ENCODE measurements at places on chromosomes 2 and 18. TPM values are rescaled to one million over a fixed set of nuclear protein-coding genes. Genes with fewer than 3 reads are reported as not detected.

TGFA gene
- total RNA-seq, result 13.0 TPM

GKN2 gene
- 83.7 TPM for total RNA-seq

- peaks cover 25% of the 10 kb centered on the region for H3K4me1 ChIP-seq
- no peak overlapping the region for H3K4me3 ChIP-seq
- H3K36me3 ChIP-seq, result no peaks in the 10 kb centered on the region
- no peak overlapping the region for H3K27ac ChIP-seq
- DNase-seq, result no peak
Observed at GRCh38 chr2:42095923-42096408, 48.1 kb downstream of the PKDCC start.

- no peaks in the 10 kb centered on the region for H3K4me1 ChIP-seq
- no peaks in the 10 kb centered on the region for H3K36me3 ChIP-seq
- DNase-seq, result no peak
- H3K27me3 ChIP-seq, result no peaks in the 10 kb centered on the region
Observed at GRCh38 chr2:147829106-147829505, 15.7 kb upstream of the ACVR2A start.

GRCh38 chr18:70432804-70433400 is 144.1 kb downstream of the SOCS6 start:
- no peak overlapping the region for H3K4me3 ChIP-seq
- H3K27ac ChIP-seq, result no peak overlapping the region
- no peaks in the 10 kb centered on the region for H3K27me3 ChIP-seq
- no peaks in the 10 kb centered on the region for H3K36me3 ChIP-seq

DNA sequence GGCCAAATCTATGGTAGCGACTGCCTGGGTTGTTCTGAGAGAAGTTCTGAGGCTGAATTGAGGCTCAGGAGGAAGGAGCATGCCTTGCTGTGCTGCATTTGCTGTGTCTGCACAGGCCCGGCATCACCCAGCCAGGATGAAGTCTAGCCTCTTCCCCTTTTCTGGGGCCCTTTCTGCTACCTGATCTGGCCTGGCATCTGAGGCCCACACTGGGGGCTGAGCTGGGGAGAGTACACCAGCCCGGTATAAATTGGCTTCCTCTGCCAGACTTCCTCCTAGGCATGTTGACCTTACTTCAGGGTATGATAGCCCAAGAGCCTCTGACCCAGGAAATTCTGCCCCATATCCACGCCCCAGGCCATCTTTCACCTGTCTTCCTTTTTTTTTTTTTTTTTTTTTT is 30.0 kb downstream of the MRPL35 start:
- H3K27me3 ChIP-seq, result no peaks in the 10 kb centered on the region

CD8A gene
- 4.7 TPM for total RNA-seq

PLCD4 gene
- 0.40 TPM for total RNA-seq

DNA sequence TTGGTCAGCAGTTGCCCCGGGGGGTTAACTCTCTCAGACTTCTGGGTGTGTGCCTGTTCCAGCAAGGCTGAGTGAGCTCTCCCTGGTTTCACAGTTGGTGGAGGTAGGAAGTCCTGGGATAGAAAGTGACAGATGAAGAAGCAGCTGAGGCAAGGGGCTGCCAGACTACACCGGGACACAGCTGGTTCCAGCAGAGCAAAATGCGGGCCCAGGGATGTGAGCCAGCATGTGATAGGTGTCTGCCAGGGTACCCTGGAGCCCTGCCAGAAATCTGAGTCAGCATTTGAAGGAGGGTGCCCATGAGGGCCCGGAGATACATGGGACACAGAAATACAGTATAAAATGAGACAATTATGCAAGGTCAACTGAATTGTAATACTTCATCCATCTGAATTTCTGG is 79.3 kb upstream of the LGALSL start:
- no peaks in the 10 kb centered on the region for H3K27me3 ChIP-seq
- no peaks in the 10 kb centered on the region for H3K4me1 ChIP-seq
- no peak overlapping the region for H3K27ac ChIP-seq
- H3K36me3 ChIP-seq, result no peaks in the 10 kb centered on the region
- no peak for DNase-seq

DNER gene
- 0.89 TPM for total RNA-seq

- H3K4me1 ChIP-seq, result no peaks in the 10 kb centered on the region
- no peak overlapping the region for H3K4me3 ChIP-seq
- no peak overlapping the region for H3K27ac ChIP-seq
Observed at GRCh38 chr2:164651361-164651760, 30.1 kb upstream of the GRB14 start.

- no peaks in the 10 kb centered on the region for H3K36me3 ChIP-seq
- no peak overlapping the region for H3K27ac ChIP-seq
- peak; percentile 87 for DNase-seq
Observed at GRCh38 chr2:11482473-11483035, 16.6 kb upstream of the E2F6 start.

IL36G gene
- not detected for total RNA-seq

Measured in upper lobe of left lung (tissue), 6 donors.